ENCODE measurements at places on chromosomes 1 and 21.

- no peak for DNase-seq
Observed at GRCh38 chr1:45516036-45516435, 5.6 kb downstream of the PRDX1 start.

DNA sequence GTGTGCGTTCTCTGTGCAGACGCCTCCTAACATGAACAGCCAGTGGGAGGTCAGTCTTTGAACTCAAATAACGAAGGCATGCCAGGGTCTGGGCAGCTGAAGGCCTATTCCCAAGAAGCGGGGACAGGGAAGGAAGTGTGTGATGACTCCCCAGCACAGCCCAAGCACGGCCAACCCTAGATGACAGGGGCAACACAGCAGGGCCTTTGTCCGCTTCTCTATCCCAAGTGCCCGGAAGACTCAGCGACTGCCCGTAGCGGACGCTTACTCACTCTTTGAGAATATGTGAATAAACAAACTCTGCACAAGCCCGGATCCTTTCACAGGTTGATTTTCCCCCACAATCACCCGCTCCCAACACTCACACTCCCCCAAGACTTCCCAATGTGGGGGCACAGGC is 11.2 kb downstream of the C1orf198 start:
- DNase-seq = no peak

- no peak for DNase-seq
Observed at GRCh38 chr1:54271341-54271740, 71.4 kb downstream of the MRPL37 start.

DNA sequence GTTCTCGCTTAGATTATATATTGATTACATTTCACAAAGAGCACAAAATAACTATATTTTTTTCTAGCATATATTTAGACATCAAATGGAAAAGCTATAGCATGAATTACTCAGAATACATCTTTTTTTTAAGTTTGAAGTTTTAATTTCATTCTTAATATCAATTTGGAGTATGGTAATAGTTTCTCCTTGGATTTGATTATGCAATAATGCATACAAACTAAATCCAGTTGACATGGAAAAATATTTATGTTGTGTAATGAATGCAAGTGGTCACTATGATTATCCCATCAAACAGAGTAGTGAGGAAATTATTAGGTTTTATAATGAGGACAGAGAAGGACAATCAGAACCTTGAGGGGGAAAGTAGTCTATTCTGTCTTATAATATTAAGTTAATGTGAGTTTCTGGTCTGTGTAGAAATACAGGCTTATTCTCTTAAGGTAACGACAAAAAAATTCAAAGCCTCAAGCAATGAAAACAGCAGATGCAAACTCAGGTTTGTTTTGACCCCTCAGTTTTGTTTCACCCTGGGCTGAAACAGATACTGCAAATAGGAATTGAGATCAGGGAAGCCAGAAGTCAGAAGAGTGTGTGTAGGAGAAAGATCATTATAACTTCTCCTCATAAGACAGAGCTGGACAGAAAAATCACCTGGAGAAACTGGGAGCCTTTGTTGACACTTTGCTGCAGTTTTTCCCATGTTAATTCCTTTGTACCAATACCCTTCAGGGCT is 23.7 kb downstream of the LRRC8B start:
- no peak for DNase-seq

DNA sequence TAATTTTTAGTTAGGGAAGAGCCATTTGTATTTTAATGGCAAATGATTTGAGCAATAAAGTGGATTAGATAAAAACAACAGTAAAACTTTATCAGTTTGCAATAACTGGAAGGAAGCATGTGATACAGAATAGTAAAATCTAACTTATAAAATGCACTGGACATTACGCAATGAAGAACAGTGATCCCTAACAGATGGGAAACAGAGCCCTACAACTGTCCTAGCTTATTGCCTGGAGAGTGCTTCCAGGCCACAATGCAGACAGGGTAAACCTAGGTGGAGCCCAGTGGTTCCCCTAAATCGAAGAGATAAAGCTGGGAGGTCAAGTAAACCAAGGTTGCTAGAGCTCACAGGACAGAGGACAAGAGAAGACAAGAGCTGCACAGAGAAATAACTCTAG is 7.0 kb downstream of the OMA1 start:
- no peak for DNase-seq

DNA sequence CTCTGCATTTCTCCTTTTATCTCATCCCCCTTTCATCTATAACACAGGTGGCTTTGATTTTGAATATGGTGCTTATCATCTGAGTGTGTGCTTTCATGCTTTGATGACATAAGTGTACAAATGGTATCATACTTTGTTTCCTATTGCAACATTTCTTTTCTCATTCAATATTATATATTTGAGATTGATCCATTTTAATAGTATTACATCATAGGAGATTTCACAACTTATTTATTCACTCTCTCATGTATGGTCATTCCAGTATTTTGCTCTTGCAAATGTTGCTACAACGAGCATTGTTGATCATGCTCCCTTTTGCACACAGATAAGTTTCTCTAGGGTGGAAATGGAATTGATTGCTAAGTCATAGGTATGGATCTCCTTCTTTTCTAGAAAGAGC is 302.8 kb downstream of the KIF26B start:
- no peak for DNase-seq

DNA sequence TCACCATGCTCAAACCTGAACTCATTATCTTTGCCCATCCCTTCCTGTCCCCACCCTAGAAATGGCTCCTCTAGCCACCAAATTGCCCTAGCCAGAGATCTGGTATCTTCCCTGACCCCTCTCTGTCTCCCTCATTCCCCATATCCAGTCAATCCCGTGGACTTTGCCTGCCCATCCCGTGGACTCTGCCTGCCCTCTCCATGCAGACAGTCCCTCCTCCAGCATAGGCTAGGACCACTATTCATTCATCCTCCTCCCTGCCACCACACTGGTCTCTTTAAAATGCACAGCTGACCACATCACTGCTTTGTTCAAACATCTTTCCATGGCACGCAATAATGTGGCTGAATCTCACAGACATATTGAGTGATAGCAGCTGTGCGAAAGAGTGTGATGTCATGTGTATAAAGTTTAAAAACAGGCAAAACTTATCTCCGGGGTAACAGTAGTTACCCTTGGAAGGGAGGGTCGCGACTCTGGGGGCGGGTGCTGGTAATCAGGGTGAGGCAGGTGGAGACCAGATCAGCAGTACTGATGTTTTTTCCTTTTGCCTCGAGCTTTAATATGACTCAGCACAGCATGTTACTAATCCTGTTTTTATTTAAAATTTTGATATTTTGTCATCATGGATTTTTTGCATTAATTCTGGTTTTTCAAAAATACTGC is 4.8 kb upstream of the SLC2A1 start:
- DNase-seq = no peak

DNA sequence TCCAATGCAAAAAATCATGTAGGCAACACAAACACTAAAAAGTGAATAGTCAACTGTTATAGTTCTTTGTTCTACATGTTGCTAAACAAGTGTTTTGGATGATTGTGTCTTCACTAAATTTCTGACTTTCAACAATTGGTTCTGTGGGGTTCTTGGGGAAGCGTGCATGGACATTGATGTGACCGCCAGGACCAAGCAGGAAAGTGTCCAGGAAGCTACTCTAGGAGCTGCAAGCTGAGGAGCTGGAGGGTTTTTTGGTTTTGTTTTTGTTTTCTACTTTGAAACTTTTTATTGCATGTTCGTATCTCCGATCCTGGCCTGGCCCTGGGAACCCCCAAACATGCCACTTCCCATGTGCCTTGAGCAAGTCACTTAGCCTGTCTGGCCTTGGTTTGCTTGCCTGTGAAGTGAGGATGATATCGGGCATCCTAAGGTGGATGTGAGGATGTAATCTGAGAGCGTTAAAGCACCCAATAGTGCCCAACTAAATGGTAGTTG is 8.0 kb downstream of the TMPRSS3 start:
- DNase-seq = no peak

- no peak for DNase-seq
Observed at GRCh38 chr21:23524685-23525084, 2082.6 kb downstream of the MRPL39 start.

- no peak for DNase-seq
Observed at GRCh38 chr21:28442085-28442484, 550.6 kb downstream of the LTN1 start.

- DNase-seq = peak; percentile 92
Observed at GRCh38 chr1:958823-959730, at the start of gene NOC2L. NOC2L (minus strand) TSS chr1:959256; CDS start chr1:959240, 16 bp downstream.

DNA sequence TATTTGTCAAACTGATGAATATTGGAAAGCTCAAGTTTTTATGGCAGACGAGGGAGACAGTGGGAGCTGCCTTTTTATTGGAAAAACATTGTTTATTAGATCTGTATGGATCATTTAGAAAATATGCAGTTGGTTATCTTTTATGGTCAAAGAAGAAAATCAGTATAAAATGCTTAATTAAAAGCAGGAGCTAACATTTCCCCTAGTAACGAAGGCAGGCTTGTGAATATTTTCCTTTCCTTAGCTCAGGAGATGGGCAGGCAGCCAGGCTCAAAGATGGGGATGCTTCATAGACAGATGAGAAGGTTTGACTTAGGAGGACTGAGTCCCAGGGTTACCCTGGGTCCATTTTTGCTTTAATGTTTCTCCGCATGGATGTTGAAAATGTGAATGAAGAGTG is 26.0 kb downstream of the ROR1 start:
- no peak for DNase-seq

All from T-helper 1 cell (primary cell).